Neural crest cell (in vitro differentiated cells): ENCODE measurements at places on chromosomes 2 and 18.
A peak's percentile ranks its signal among the peaks of the same experiment; 100 is the strongest.

GRCh38 chr18:51011709-51012108 is 18.3 kb upstream of the SMAD4 start:
- no peak for DNase-seq

GRCh38 chr2:46683541-46683940 is 204.2 kb downstream of the TMEM247 start:
- no peak for DNase-seq

DNA sequence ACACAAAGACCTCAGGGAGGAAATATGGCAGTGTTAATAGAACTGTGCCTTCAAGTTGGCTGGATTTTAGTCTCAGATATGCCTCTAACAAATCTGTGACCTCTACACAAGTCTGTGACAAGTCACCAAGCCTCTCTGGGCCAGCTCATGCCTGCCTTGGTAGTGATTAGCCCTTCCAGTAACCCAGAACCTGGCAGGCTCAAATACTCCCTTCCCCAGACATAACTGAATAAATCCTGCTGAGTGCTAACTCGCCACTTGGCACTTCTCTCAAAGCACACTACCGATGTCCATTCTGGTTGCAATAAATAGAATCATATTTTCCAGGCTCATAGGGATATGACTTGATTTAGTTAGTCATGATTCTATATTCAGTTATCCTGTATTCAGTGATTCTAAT is 15.3 kb upstream of the THSD7B start:
- no peak for DNase-seq

DNA sequence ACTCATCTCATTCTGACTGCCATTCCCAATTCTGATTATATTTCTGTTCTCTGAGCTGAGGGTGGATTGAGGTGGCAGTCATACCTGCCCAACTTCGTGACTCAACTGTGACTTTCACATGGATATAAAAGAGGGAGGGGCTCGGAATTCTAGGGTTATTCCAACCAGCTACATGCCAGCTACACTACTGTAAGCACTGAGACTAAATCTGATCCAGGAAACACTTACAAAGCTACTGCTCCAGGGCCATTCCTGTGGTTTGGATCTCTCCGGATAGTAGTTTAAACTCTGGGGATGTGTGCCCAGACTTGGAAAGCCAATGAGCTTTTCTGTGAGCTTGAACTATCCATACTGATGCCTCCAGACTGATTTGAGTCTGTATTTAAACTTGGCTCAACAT is 7.9 kb downstream of the MAP2 start:
- DNase-seq, result no peak

DNA sequence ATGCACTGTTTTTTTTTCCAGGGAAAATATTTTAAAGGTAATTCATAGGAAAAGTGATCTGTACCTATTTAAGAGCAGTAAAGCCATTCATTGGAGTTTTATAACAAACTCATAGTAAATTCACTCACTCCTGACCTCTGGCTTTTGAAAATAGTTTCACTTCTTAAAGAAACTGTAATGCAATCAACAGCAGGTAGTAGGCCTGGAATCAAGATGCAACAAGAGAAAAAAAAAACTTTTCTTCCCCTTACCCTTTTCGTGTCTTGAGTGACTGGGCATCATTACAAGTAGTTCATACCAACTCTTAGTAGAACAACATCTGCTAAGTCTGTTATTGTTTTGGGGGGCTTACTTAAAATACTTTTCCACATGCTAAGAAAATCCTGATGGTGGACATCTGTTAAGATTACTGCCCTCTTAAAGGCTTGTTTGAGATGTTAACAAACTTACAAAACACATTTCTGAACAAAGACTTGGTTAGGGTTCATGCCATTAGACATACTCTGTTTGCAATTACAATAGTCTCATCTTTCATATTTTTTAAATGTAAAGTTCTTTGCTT is 164.1 kb upstream of the FOSL2 start:
- no peak for DNase-seq

- DNase-seq, result no peak
These were observed 77.3 kb upstream of the ATG16L1 start for GRCh38 chr2:233174137-233174536.

GRCh38 chr2:110124939-110125691 is 9.5 kb upstream of the MALL start:
- DNase-seq, result no peak

GRCh38 chr2:105112345-105112744 is 74.5 kb downstream of the MRPS9 start:
- no peak for DNase-seq

GRCh38 chr2:67825476-67825875 is 237.3 kb downstream of the C1D start:
- DNase-seq, result no peak

DNA sequence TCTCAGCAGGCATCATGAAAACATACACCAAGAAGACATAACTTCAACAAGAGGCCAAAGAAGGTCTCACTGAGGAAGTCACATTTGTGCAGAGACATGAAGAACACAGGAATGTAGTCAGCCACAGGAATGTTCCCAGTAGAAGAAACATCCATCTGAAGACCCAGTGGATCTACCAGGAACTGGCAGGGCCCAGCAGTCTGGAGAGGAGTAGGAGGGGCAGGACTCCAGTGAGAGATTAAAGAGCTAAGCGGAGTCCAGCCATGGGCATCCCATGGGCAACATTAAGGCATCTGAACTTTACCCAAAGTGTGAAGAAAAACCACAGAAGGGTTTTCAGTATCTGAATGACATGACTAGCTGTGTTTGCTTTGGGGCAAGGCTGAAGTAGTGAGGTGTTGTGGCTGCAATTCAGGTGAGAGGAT is 103.1 kb downstream of the UPP2 start:
- DNase-seq, result no peak

DNA sequence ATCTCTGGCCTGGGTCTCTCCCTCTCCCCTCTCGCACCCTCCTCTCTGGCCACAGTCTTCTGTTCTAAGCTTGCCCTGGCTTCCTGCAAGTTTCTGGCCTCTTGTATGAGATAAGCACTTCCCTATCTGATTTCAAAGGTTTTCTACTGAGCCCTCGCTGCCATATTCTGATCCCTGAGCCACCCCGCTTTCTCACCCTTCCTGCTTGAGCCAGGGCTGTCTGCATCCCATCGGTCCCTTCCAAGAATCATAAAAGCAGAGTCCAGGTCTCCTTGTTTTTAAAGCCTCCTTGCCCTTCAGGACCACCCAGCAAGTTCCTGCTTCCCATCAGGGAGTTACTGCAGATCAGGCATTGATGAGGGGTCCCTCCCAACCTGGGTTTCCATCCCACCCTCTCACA is 110.2 kb downstream of the PRKCE start:
- DNase-seq, result no peak

DNA sequence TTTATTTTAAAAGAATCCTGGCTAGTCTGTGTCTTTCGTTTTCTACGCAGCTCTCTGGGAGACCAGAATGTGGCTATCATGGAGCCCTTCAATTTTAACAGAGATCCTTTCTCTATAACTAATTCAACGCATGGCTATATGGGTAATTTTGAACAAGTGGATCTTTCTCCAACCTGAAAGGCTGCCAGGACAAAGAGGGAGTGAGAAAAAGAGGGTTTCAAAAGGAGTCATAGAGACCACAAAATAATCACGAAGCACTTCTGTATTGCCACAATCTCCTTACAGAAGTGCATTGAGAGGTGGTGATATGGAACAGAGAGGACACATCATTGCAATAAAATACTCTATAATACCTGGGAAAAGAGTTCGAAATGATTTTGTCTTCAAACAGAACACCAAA is 21.7 kb upstream of the CDH2 start:
- no peak for DNase-seq

- DNase-seq, result peak; percentile 55
These were observed at the start of gene NFATC1 for GRCh38 chr18:79395761-79396404. Gene NFATC1 (plus strand): TSS chr18:79395930. CDS start chr18:79396225, 295 bp downstream.

GRCh38 chr2:161113693-161114575 is 46.3 kb upstream of the TANK start:
- DNase-seq, result no peak

GRCh38 chr2:38560092-38560491 is 42.6 kb downstream of the HNRNPLL start:
- DNase-seq, result no peak

GRCh38 chr2:46490521-46491141 is 11.3 kb downstream of the TMEM247 start:
- peak; percentile 42 for DNase-seq

- DNase-seq, result no peak
These were observed 44.1 kb downstream of the ERBB4 start for GRCh38 chr2:212494418-212495020.

DNA sequence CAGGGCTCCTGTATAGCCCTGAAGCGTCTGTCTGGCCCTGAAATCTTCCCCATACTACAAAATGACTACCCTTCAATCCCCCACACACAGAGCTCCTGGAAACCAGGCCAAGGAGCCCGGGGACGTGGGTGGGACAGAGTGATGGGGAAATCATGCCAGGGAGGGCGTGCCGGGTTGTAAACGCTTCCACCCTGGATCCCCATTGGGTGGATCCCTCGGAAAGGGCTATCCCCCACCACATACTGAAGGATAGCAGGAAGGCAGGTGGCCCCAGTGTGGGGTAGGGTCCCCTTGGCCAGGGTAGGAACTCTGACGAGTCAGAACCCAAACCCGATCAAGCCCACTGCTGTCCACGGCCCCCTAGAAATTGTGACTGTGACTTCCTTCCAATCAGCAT is 91.7 kb downstream of the INHBB start:
- DNase-seq, result no peak

GRCh38 chr2:166127217-166128155 is at the start of gene SCN1A:
Gene SCN1A (minus strand): TSS chr2:166128020. CDS start chr2:166073621, 54,399 bp downstream.
- DNase-seq, result peak; percentile 28

DNA sequence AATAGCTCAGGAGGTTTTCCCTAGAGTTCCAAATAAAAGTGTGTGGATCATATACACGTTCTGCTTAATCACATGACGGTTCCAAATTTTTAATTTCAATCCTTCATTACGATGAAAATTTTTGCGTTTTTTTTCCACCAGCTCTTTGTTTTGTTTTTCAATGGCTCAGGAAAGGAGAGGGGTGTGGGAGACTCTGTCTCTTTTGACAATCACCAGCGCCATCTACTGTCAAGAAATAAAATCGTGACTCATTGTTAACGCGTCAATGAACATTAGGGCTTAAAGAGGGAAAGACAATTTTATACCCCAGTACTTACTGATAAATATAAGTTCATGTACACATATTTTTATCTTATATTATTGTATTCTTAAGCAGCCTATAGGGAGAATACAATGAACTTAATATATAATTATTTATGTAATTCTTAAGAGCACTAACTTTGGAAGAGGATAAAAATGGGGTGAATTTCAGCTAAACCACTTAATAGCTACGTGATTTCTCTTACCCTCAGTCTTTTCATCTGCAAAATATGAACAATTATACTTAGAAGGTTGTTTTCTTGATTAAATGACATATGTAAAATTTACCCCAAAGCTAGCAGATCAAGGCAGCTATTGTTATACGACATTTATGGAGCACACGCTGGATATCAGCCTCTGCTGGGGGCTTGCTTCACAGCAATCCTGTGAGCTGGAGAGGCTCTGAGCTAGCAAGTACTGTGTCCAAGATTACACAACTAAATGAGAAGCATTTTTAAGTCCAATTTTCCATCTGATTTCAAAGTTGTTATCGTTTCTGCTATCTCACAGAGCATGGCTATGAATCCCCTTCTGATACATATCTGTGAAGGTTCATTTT is 47.4 kb upstream of the RMDN2 start:
- DNase-seq, result no peak

DNA sequence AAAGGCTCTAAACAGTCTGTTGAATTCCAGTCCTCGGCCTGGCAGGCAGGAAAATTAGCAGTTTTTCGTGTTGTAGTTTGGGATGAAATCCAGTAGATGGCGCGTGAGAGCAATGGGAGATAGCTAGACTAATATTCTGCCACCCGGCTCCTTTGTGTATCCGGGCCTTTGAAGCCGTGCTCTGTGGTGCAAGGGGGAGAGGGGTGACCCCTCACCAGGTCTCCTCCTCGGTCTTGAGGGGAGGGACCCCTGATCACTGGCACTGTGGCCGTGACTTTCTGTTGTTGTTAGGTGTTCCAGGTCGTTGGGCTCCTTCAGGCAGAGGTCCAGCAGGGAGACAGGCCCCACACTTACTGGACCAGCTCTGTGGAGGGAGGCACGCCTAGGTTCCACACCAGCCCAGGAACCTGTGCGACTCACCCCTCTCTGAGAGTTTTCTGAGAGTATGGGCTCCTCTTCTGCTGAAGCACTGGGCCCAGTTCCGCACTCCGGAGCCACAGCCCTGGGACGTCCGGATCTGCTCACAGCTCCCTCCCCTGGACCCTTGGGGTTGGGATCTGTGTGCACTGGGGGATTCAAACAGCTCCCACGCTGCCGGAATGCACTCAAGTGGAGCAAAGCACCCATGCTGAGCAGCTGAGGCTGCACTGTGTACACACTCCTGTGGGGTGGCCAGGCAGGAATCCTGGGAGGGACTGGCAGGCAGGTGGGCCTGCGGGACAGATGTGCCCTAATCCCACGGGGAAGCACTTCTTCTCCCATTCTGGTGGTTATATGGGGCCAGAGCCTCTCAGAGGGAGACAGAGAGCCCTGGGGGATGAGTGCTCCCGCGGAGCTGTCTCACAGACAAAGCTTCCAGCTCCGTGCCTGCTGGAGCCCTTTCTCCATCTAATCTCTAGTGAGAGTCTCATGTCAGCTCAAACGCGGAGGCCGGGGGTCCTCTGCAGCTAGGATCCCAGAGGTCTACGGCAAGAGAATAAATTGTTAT is 8.8 kb downstream of the GKN2 start:
- peak; percentile 75 for DNase-seq
